Ovary (tissue), 10 donors: ENCODE measurements at places on chromosomes 1 and 21.

DNA sequence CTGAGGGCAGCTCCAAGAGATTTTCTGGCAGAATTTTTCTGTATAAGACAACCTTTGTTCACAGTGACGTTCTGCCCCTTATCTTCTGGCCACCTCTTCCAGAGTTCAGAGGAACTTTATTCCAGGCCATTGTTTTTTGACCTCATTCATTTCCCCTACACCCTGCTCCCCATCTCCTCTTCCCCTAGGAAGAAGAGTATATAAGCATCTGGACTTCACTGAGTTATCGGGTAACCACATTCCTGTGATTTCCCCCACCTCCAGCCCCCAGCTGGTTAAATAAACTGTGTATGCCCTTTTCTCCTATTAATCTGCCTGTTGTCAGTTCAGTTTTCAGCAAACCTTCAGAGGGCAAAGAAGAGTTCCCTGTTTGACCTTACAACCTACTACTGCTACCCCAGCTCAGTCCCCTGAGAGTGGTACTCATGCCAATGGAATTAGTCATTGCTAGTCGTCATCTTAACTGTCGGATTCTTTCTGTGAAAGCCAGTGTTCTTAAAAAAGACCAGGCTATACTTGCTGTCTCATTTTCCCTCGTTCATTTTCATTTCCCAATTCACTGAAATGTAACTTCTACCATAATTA lies 14.3 kb upstream of the ALG14 start:
- no peak overlapping the region for H3K27ac ChIP-seq
- H3K4me1 ChIP-seq: peaks cover 2% of the 10 kb centered on the region
- H3K27me3 ChIP-seq: no peaks in the 10 kb centered on the region
- H3K36me3 ChIP-seq: no peaks in the 10 kb centered on the region
- DNase-seq: no peak

DNA sequence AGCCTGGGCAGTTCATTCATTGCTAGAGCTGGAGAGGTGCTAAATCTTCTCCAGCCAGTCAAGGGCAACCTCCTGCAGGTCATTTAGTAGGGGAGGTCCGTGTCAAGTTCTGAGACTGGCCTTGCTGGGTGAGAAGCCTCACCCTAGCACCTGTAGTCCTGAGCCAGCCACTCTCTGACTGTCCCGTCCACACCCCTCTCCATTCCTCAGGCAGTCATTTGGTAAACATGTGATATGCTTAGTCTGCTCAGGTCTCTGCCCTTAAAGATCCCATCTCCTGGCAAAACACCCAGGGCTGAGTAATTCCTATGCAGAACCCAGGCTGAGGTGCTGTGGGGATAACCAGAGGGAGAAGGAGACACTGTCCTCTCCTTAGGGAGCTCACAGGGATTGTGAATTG lies 13.7 kb upstream of the IGFN1 start:
- no peaks in the 10 kb centered on the region for H3K27me3 ChIP-seq
- H3K4me1 ChIP-seq: no peaks in the 10 kb centered on the region
- no peak overlapping the region for H3K4me3 ChIP-seq

DNA sequence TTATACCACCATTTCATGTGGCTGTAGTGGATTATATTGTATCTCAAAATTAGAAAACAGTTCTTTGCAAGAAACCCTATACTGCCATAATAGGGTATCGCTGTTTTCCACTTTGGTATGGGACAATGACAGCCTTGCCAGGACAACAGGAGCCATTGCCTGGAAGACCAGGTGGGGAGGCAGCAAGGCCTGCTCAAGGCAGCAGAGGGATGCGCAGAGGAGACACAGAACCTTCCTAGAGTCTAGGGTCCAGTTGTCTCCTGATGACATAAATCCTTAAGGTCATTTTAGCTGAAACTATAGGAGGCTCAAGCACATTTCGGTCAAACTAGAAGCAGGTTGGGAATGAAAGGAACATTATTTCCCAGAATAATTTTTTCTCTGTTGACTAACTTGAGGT lies 27.6 kb downstream of the IFNGR2 start:
- H3K27ac ChIP-seq: no peak overlapping the region
- DNase-seq: no peak
- peaks cover 4% of the 10 kb centered on the region for H3K4me1 ChIP-seq
- no peak overlapping the region for H3K4me3 ChIP-seq
- no peaks in the 10 kb centered on the region for H3K36me3 ChIP-seq
- no peaks in the 10 kb centered on the region for H3K27me3 ChIP-seq

GRCh38 chr21:15343066-15343465 lies 278.3 kb upstream of the NRIP1 start:
- no peak overlapping the region for H3K27ac ChIP-seq
- DNase-seq: no peak
- no peaks in the 10 kb centered on the region for H3K4me1 ChIP-seq
- H3K36me3 ChIP-seq: no peaks in the 10 kb centered on the region

GRCh38 chr1:66208632-66209031 lies 325.3 kb upstream of the SGIP1 start:
- no peak overlapping the region for H3K27ac ChIP-seq
- no peaks in the 10 kb centered on the region for H3K27me3 ChIP-seq
- no peaks in the 10 kb centered on the region for H3K36me3 ChIP-seq
- no peak for DNase-seq
- no peak overlapping the region for H3K4me3 ChIP-seq
